ENCODE measurements at places on chromosomes 11 and 22. TPM values are rescaled to one million over a fixed set of nuclear protein-coding genes. Genes with fewer than 3 reads are reported as not detected.

- no peak for DNase-seq
These were observed 20.6 kb downstream of the MORC2 start for GRCh38 chr22:30947816-30948454.

DNA sequence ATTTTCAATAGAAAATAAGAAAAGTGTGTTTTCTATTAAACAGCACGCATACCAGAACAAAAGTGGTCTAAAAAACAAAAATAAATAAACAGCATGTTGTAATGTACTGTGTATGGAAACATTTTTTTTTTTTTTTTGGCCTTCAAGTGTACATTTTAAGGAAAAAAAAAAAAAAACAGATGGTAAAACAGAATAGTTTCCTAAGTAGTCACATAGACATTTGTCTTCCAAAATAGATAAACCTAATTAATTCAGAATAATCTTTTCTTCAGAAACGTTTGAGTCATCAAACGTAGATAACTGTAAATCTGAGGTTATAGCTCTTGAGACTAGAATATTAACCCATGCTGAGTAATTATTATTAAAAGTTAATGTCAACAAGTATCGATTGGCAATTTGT lies 396 bp upstream of the CFAP300 start:
- DNase-seq: no peak

- DNase-seq: peak; percentile 20
These were observed 31.8 kb downstream of the USP35 start for GRCh38 chr11:78220218-78221157.

DNA sequence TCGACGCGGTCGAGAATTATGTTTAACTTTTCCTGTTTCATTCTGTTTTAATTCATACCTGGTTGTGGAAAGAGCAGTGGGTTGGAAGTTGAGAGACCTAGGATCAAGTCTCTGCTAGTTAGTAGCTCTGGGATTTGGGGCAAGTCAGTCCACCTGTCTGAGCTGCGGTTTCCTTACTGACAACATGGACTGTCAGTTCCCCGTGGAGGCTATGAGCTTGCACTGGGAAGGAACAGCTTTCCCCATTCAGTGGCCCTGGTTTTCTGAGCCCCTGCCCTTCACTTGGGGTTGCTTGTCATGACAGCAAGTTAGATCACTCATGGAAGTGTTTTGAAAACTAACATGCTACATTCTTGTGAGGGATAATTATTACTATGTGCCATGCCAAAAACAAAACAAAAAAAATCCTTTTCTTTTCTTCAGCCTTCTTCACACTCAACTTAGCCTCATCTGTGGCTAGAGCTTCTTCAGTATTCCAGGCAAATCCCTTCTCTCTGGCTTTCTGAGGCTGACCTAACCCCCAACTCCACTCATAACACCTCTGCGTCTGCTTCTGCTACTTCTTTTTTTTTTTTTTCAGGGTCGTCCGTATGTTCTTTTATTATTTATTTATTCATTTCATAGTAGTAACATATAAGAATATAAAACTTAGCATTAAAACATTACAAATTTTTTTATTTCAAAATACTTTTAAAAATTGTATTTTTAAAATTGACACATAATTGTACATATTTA lies 43.0 kb upstream of the ZBED5 start:
- DNase-seq: no peak

GRCh38 chr11:126748100-126748791 lies 252.3 kb downstream of the KIRREL3 start:
- no peak for DNase-seq

DNA sequence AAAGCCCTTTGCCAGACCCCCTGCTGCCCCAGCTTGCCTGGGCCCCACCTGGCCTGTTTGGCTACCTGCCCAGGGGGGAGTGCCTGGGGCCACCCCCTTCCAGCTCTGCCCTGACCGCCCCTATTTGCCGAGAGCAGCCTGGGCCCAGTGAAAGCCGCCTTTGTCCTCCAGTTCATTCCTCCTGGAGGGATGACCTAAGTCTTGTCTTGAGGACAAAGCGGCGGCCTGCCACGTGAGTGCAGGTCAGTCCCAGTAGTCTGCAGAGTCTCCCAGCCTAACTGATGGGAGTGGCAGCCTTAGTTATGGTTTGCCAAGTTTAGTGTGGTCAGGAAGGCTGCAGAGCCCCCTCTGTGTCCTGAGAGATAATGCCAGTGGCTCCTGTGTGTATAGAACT lies 115.9 kb upstream of the CRYBB3 start:
- no peak for DNase-seq

DNA sequence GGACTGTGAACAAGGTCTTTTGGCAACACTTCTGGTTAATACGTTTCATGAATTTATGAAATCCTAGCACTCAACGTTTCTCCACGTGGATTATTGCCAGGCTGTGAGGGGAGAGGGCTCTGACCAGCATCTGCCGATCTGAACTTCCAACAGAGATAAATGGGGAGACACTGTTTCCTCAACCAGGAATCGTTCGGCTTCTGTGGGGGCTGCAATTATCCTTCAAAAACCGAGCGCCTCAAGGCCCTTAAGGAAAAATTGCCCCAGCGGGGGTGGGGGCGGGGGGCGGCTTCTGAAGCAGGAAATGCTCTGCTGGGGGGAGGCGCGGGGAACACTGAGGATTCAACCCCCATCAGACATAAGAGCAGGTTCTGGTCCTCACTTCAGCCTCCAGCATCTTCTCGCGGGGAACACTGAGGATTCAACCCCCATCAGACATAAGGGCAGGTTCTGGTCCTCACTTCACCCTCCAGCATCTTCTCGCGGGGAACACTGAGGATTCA lies 155.6 kb downstream of the BRD1 start:
- DNase-seq: no peak

- no peak for DNase-seq
These were observed 11.5 kb upstream of the GLYAT start for GRCh38 chr11:58742981-58743880.

DNA sequence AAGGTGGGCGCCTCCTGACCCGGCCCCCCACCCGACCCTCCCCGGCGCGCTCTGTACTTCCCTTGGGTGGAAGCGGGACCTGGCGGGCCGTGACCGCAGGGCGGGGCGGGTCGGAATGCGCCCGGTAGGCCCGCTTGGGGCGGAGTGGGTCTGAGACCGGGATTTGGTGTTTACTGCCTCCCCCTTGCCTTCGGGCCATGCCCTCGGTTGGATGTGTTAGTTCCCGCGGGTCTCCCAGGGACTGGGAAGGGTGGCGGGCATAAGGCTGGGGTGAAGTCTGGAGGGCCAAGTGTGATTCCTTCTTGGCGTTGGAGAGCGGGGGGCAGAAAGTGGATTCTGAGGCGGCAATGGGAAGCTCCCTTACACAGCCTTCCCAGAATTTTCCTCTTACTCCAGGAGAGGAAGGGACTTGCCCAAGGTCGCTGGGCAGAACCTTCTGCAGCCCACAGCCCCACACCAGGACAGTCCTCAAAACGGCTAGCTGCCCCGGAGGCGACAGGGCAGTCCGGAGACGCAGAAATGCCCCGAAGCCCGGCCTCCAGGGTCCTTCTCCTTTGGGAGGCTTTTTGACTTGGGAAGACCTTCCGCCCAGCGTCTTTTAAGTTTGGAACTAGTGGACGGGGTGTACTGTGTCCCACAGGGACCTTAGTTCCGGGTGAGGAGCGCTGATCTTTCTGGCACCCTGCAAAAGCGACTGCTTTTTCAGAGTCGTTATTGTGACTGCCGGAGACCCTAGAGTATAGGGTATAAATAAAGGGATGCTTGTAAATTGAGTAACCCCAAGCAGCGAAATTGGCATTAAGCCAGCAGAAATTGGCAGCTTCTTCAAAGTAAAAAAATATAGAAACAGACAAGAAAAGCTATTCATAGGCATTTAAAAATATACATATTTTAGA lies 647 bp downstream of the SWAP70 start:
- no peak for DNase-seq

GRCh38 chr11:19187114-19187832 lies 14.5 kb downstream of the CSRP3 start:
- DNase-seq: no peak

GRCh38 chr11:73259406-73260126 lies 12.6 kb upstream of the P2RY6 start:
- DNase-seq: no peak

- DNase-seq: no peak
These were observed 137.3 kb upstream of the TENM4 start for GRCh38 chr11:79578116-79578515.

DNA sequence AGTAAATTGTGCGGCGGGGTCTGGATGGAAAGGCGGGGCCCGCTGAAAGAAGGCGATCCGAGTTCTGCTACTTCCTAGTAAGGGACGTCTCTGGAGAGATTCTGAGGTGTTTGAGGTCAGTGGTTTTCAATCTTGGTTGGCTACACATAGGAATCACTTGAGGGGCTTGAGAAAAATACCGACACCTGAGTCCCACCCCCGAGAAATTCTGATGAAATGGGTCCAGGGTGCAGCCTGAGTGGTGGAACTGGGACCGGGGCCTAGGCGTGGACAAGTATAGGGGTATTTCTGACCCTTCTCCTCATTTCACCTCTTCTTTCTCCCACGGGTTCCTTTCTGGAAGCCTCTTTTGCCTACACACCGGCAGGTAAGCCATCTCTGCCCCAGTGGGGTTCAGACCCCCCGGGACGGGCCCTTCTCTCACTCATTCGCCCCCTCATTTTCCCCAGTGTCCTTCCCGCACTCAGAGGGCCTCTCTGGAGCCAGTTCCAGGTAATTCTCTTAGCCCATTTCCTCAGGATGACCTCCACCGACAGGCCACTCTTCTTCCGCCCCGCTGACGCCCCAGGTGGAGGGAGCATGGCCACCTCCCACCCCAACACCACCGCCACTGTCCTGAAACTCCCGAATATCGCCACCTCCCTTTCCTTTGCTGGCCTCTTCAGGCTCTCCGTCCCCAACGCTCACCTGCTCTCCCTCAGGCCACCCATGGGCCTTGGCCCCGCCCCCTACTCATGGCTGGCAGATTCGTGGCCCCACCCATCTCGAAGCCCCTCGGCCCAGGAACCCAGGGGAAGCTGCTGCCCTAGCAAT lies 11.8 kb downstream of the ROBO3 start:
- DNase-seq: no peak

DNA sequence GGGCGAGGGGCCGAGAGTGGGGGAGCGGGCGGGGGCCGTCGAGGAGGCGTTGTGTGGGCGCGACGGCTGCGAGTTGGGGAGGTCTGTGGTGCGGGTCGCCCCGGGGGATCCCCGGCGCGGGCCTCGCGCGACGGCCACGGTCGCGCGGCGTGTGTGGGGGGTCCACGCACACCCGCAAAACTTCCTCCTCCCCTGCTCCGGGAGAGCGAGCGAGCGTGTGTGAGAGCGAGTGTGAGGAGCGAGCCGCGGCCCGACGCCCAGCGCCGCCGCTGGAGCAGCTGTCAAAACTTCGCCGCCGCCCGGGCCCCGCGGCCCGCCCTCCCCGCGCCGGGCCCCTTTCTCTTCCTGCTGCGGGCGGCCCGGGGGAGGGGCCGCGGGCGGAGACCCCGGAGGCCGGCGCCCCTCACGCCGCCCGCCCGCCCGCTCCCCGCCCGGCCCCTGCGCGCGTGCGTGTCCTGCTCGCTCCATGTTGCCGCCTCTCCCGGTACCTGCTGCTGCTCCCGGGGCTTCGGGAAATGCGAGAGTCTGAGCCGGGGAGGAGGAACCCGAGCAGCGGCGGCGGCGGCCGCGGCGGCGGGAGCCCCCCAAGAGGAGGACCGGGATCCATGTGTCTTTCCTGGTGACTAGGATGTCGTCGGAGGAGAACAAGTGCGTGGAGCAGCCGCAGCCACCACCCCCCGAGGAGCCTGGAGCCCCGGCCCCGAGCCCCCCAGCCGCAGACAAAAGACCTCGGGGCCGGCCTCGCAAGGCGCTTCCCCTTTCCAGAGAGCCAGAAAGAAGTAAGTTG lies 9.0 kb upstream of the CCT8L2 start:
- peak; percentile 6 for DNase-seq

DNA sequence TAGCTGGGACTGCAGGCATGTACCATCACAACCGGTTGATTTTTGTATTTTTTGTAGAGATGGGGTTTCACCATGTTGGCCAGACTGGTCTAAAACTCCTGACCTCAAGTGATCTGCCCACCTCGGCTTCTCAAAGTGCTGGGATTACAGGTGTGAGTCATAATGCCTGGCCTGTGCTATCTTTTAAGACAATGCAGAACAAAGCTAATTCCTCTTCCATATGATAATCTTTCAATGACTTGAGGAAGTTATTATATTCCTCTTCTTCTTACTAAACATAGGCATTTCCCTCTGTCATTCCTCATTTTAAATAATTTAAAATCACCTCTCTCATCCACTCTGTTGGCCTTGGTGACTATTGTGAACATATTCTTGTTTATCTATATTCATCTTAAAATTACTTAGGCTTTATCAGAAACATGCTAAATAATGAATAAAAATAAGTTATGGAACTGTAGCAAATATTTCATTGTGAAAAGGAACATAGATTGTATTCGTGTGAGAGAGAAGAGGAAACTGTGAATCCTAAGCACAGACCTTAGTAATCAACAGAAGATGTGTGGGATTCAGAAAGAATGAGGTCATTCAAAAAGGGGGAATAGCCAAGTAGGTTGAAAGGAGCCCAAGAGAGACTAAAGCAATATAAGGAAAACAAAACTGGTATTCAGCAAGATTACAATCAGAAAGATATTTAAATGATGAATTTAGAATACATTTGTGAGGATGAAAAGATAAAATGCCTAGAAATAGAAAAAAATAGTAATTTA lies 269.4 kb downstream of the TTC28 start:
- DNase-seq: no peak

DNA sequence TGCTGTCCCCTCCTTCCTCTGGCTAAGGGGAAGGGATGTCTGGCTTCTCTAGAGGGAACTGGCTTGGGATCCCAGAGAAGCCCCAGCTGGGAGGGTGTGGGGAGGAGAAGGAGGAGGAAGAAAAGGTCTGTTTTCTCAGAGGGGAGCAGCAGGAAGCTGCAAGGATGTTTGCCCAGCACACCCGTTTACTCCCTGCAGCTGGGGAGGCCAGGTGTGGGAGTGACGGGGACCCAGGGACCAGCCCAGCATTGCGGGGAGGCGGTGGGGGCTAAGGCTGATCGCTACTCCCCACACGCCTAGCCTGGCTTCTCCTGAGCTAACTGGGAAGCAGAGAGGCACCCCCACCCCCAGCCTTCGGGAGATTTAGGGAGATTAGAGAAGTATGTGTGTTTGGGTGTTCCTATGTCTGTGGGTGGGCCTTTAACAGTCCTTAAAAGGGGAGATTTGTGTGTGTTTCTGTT lies 3.9 kb downstream of the CREB3L1 start:
- no peak for DNase-seq

GRCh38 chr11:47507563-47508239 lies 45.2 kb downstream of the CELF1 start:
- DNase-seq: no peak

- DNase-seq: no peak
These were observed 55.2 kb downstream of the FLRT1 start for GRCh38 chr11:64090806-64091516.

MMP20 gene
- total RNA-seq: not detected

SAA4 gene
- not detected for total RNA-seq

TIMP3 gene
- total RNA-seq: 0.07 TPM

DUSP8 gene
- total RNA-seq: 1.4 TPM

MYO7A gene
- total RNA-seq: 0.14 TPM

CD3D gene
- total RNA-seq: 316 TPM

RIMBP3C gene
- total RNA-seq: not detected

CEND1 gene
- total RNA-seq: 0.25 TPM

PTPN5 gene
- not detected for total RNA-seq

C1QTNF5 gene
- total RNA-seq: not detected

SLC43A1 gene
- total RNA-seq: 32.1 TPM

FERMT3 gene
- 214 TPM for total RNA-seq

All from activated CD8-positive, alpha-beta T cell treated with anti-CD3 and anti-CD28 coated beads for 36 hours (primary cell).